Mesothelial cell of epicardium (in vitro differentiated cells): ENCODE measurements at places on chromosomes 13 and 19. TPM values are rescaled to one million over a fixed set of nuclear protein-coding genes. Genes with fewer than 3 reads are reported as not detected.

DNA sequence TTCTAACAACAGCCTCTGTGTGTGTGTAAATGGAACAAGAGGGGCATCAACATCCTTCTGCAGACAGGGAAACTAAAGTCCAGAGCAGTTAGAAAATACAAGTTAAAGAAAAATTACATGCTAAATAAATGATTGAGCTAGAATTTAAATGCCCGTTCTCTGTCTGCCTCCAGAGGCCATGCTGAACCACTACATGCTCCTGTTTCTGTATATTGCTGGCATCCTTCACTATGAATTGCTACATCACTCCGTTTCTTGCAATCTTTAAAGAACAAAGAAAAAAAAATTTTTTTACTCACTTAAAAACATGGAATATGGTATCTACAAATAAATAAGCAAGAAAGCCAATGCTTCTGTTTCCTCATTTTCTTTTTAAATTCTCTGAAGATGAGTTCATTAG, 47.9 kb downstream of the DCT start:
- no peak for DNase-seq

GRCh38 chr19:34506026-34506370, 24.4 kb downstream of the WTIP start:
- no peak for DNase-seq

- no peak for DNase-seq
Measured at GRCh38 chr13:26449063-26449848, 108.2 kb upstream of the WASF3 start.

ZNF667 gene
- not detected in 3 replicates for total RNA-seq

DNA sequence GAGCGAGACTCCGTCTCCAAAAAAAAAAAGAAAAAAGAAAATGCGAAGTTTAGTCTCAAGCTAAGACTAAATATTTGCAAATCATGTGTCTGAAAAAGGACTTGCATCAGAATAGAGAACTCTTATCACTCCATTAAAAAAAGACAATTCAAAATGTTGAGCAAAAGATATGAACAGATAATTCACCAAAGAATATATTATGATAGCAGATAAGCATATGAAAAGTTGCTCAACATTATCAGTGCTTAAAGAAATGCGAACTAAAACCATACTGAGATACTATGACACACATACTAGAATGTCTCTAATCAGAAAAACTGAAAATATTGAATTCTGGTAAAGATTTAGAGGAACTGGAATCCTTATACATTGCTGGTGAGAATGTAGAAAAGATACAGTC, 38.7 kb upstream of the SACS start:
- no peak for DNase-seq

PVR gene
- total RNA-seq: 26.8 to 29.1 TPM (median 28.5 TPM) in 3 replicates

GSX1 gene
- not detected in 3 replicates for total RNA-seq

DNA sequence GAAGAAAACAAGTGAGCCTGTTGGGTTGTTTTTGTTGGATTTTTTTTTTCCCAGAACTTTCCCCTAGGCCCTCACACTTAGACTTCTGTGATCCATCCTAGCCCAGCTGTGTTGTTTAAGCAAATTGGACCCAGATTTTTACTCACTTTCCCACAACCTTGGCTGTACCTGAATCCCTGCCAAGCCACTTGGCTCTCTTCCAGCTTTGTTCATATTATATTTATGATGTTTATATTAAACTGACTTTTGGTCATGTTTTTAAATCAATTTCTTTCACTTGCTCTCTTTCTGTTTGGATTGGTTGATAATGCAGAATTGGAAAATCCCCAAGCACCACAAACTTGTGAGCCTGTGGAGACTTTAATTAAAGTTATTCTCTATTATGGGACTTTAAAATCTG, 16.6 kb downstream of the OLFM4 start:
- peak; percentile 74 for DNase-seq

CDC34 gene
- total RNA-seq: 98.1 to 106 TPM (median 99.5 TPM) in 3 replicates

- no peak for DNase-seq
Measured at GRCh38 chr13:20582026-20582425, 15.1 kb downstream of the IFT88 start.

S1PR4 gene
- not detected in 3 replicates for total RNA-seq

DNA sequence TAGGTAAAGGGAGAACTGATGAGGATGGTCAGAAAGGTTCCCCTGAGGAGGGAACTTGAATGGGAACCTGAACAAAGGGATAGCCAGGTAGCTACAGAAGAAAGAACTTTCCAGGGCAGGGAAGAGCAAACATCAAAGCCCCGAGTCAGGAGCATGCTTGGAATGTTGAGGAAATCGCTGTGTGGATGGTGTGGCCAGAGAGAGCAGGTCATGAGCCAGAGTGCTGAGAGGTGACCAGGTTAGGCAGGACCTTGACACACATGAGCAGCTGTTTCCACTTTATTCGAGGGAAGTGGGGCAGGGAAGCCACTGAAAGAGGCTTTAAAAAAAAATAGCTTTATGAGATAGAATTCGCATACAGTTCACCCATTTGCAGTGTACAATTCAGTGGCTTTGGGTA, 4.4 kb downstream of the RAB8A start:
- DNase-seq: no peak

GRCh38 chr13:71149498-71150363, 717.3 kb downstream of the DACH1 start:
- DNase-seq: no peak

- no peak for DNase-seq
Measured at GRCh38 chr19:13938301-13939064, at the start of gene PODNL1. Gene PODNL1, minus strand, starts transcription at chr19:13938417. Its CDS starts 236 bp downstream, at chr19:13938181.

IL12RB1 gene
- not detected in 3 replicates for total RNA-seq

- no peak for DNase-seq
Measured at GRCh38 chr19:35120492-35120891, 4.9 kb downstream of the FXYD3 start.

DNA sequence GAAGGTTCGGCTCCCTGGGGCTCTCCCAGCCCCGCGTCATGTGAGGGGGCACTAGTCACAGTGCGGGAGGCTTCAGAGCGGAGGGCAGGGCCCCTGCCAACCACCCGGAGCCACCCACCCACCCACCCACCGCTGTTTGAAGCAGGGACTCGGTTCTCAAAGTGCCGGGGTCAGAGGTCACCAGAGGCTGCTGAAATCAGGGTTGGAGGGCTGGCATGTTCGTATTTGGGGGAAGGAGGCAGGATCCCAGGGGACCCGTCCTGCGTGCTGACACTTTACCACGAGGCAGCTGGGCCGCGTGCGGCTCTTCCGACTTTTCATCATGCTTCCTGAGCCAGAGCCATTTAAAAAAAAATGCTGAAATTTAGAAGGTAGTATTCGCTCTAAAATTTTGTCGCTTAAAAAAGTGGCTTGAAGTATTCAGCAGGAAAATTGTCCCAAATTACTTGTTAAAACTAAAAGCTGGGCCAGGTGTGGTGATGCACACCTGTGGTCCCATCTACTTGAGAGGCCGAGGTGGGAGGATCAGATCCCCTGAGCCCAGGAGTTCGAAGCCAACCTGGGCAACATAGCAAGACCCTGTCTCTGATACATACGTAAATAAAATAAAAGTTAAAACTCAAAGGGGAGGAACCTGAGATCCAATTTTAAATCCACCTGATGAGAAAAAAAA, 21.2 kb downstream of the ATP11A start:
- no peak for DNase-seq

- no peak for DNase-seq
Measured at GRCh38 chr19:46732966-46733689, 12.7 kb upstream of the FKRP start.
